ENCODE measurements at places on chromosomes 7 and 10. TPM values are rescaled to one million over a fixed set of nuclear protein-coding genes. Genes with fewer than 3 reads are reported as not detected.

Gene NPFFR1
- 2.8 TPM for total RNA-seq

Gene GLI3
- total RNA-seq: 3.8 TPM

Gene TMEM26
- total RNA-seq: 14.9 TPM

Gene HOXA9
- total RNA-seq: 0.25 TPM

Gene PRKG1
- 15.3 TPM for total RNA-seq

Gene ABCB1
- 7.1 TPM for total RNA-seq

Gene SEMA3E
- total RNA-seq: 0.19 TPM

Gene KIF11
- total RNA-seq: 14.6 TPM

Gene CDNF
- 10.0 TPM for total RNA-seq

Gene CLDN12
- total RNA-seq: 33.9 TPM

Gene XRCC2
- total RNA-seq: 5.7 TPM

Gene C10orf95
- total RNA-seq: 1.3 TPM

GRCh38 chr7:24729365-24730017 lies 27.8 kb downstream of the GSDME start:
- H3K36me3 ChIP-seq: no peaks in the 10 kb centered on the region
- no peak for DNase-seq
- no peaks in the 10 kb centered on the region for H3K27me3 ChIP-seq
- no peak overlapping the region for H3K4me3 ChIP-seq
- H3K4me1 ChIP-seq: peaks cover 14% of the 10 kb centered on the region
- no peak overlapping the region for H3K27ac ChIP-seq

GRCh38 chr10:19561181-19561580 lies 255.1 kb upstream of the PLXDC2 start:
- peaks cover 13% of the 10 kb centered on the region for H3K4me1 ChIP-seq
- H3K27me3 ChIP-seq: no peaks in the 10 kb centered on the region
- H3K27ac ChIP-seq: peak overlapping the region; percentile 43
- no peaks in the 10 kb centered on the region for H3K36me3 ChIP-seq

GRCh38 chr10:116783011-116783655 lies 40.8 kb upstream of the HSPA12A start:
- no peak overlapping the region for H3K27ac ChIP-seq
- no peaks in the 10 kb centered on the region for H3K4me1 ChIP-seq
- H3K36me3 ChIP-seq: no peaks in the 10 kb centered on the region
- DNase-seq: no peak
- no peaks in the 10 kb centered on the region for H3K27me3 ChIP-seq

DNA sequence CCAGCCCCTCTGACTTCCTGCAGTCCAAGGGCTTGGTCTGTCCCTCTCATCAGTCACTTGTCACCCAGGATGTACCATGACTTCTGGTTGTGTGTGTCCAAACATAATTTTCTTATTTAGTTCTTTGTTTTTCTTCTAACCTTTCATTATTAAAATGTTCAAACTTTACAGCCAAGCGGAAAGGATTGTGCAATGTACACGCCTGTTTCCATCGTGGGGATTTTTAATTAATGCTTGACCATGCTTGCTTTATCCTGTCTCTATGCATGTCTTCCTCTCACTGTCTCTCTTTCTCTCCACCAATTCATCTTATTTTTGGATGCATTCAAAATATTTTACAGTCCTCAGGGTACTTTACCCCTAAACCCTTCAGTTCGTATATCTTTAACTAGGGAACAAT lies 26.2 kb upstream of the ZNF488 start:
- H3K4me3 ChIP-seq: no peak overlapping the region
- no peaks in the 10 kb centered on the region for H3K36me3 ChIP-seq
- no peaks in the 10 kb centered on the region for H3K27me3 ChIP-seq

- H3K27me3 ChIP-seq: no peaks in the 10 kb centered on the region
- no peak overlapping the region for H3K4me3 ChIP-seq
- H3K4me1 ChIP-seq: no peaks in the 10 kb centered on the region
These were observed 274.5 kb upstream of the MGMT start for GRCh38 chr10:129192344-129193128.

DNA sequence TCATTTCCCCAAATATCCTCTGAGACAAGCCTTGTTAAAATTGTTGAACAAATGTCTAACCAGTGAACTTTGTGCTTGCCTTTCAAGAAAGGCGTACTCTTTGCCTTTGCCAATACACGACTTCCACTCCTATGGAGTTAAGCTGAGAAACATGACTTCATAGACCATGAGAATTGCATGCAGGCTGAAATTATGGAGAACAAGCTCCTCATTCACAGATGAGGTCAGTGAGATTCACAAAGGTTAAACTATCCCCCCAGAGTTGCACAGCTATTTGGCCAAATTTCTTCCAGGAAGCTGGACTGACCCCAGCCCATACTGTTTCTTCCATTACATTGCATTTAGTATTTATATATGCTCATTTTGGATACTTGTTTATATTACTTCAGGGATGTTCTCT lies 221.4 kb upstream of the SEMA3C start:
- no peak overlapping the region for H3K4me3 ChIP-seq
- H3K27me3 ChIP-seq: no peaks in the 10 kb centered on the region
- no peaks in the 10 kb centered on the region for H3K36me3 ChIP-seq
- DNase-seq: no peak
- no peaks in the 10 kb centered on the region for H3K4me1 ChIP-seq
- no peak overlapping the region for H3K27ac ChIP-seq

DNA sequence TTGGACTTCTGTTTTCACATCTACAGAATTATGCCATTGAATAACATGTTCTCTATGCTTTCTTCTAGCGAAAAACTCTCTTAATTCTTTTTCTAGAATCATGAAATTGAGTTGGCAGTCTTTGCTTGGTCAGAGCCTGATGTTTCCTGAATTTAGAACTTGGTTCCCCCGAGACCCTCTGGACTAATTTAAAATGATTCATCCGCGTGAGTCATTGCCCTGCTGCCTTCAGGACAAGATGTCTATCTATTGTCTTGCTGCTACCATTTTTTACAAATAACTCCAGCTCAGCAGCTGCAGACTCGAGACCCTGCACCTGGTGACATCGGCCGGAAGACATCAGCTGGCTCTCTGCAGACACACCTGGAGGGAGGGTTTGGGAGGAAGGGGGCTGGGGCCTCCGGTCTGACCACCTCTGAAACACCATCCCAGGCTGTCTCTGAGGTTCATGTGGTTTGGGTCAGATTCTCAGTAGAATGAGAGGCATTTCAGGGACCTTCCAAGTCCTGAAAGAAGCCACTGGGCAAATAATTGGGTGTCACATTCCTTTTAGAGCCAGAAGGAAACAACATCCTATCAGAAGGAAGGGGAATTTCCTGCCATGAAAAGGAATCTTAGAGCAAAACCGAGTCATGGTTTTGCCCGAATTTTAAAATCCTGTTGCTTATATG lies 20.9 kb upstream of the KLF6 start:
- peaks cover 22% of the 10 kb centered on the region for H3K4me1 ChIP-seq
- no peak for DNase-seq
- no peaks in the 10 kb centered on the region for H3K27me3 ChIP-seq
- H3K27ac ChIP-seq: peak overlapping the region; percentile 79
- H3K36me3 ChIP-seq: no peaks in the 10 kb centered on the region

- no peaks in the 10 kb centered on the region for H3K36me3 ChIP-seq
- peak; percentile 84 for DNase-seq
- peak overlapping the region; percentile 68 for H3K27ac ChIP-seq
- no peak overlapping the region for H3K4me3 ChIP-seq
- no peaks in the 10 kb centered on the region for H3K27me3 ChIP-seq
- H3K4me1 ChIP-seq: peaks cover 55% of the 10 kb centered on the region
These were observed 37.8 kb downstream of the DNAJB12 start for GRCh38 chr10:72316748-72317435.

GRCh38 chr7:140866926-140867325 lies 57.8 kb downstream of the BRAF start:
- no peaks in the 10 kb centered on the region for H3K36me3 ChIP-seq
- H3K4me1 ChIP-seq: no peaks in the 10 kb centered on the region
- DNase-seq: no peak
- H3K4me3 ChIP-seq: no peak overlapping the region
- no peaks in the 10 kb centered on the region for H3K27me3 ChIP-seq

DNA sequence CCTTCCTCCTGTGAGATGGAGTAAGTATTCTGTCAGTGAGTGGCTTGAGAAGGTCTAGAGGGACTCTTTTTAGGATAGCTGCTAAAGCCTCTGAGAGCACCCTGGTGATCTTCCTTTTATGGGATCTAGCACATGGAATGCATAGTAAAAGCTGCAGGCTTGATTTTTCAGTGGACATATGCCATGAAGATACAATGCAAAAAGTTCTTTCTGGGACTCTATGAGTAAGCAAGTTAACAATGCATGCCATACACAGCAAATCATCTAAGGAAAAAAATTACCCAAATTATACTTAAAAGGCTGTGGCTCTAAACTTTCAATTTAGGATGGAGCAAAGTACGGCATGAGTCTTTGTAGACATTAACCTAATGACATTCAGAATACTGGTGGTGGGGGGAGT lies 154.5 kb downstream of the SGMS1 start:
- H3K4me1 ChIP-seq: no peaks in the 10 kb centered on the region
- H3K4me3 ChIP-seq: no peak overlapping the region
- no peaks in the 10 kb centered on the region for H3K27me3 ChIP-seq
- H3K27ac ChIP-seq: no peak overlapping the region

- H3K27me3 ChIP-seq: no peaks in the 10 kb centered on the region
- peaks cover 10% of the 10 kb centered on the region for H3K4me1 ChIP-seq
- H3K27ac ChIP-seq: no peak overlapping the region
These were observed 876 bp upstream of the PIK3AP1 start for GRCh38 chr10:96721207-96721572.

DNA sequence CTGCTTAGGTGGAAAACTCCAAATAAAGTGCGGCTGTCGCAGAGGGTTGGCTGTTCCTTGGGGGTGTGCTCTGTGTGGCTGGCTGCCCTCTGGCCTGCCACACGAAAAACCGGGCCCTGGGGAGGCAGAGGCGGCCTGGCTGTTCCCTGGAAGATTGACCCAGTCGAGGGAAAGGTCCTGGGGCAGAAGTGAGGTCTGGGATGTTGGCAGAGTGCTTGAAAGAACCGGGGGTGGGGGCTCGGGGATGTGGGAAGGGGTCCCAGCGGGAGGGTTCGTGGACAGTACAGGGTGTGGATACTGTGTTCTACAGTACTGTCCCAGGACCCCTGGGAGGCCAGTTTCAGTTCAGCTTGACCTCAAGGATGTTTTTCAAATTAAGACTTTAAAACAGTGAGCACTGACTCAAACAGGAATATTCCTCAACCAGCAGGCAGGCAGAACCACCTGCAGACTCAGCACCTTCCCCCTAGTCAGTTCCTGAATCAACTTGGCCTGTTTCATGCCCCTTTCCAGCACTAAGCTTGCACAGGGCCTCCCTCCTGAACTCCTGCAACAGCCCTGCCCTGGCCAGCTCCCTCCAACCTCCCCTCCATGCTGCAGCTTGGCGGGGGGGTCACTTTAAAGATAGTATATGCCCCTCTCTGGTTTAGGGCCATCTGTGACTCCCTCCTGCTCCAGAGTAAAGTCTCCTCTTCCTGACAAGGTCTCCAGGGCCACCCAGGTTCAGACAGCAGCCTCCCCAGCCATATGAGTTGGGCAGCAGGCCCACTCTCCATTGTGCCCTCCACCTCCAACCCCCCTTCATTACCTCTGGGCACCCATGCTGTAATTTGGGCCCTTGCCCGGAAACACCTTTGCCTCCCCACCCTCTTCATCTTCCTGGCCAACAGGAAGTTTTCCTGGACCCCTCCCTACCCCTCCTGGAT lies 3.2 kb upstream of the ATP6V1F start:
- no peak overlapping the region for H3K4me3 ChIP-seq
- no peak for DNase-seq
- H3K4me1 ChIP-seq: peaks cover 23% of the 10 kb centered on the region
- H3K27ac ChIP-seq: peak overlapping the region; percentile 73
- no peaks in the 10 kb centered on the region for H3K27me3 ChIP-seq
- H3K36me3 ChIP-seq: no peaks in the 10 kb centered on the region

DNA sequence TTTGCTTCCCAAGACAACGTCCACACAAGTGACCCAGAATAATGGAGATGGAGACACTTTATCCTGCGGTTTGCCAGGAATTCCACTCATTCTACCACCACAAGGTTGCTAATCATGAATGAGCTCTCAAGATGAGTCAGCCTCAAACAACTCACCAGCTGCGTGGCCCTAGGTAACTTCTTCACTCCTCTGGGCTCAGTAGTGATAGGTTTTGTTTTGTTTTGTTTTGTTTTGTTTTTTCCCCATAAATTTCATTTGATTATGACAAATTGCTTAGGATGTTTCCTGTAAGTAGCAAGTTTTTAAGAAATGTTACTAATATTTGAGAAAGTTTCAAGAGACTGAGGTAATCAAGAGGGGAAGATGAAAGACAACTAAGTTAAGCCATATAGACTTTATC lies 286.8 kb downstream of the PARD3 start:
- H3K36me3 ChIP-seq: no peaks in the 10 kb centered on the region
- no peak for DNase-seq
- H3K27ac ChIP-seq: no peak overlapping the region
- H3K4me3 ChIP-seq: no peak overlapping the region
- H3K4me1 ChIP-seq: peaks cover 6% of the 10 kb centered on the region
- H3K27me3 ChIP-seq: no peaks in the 10 kb centered on the region

DNA sequence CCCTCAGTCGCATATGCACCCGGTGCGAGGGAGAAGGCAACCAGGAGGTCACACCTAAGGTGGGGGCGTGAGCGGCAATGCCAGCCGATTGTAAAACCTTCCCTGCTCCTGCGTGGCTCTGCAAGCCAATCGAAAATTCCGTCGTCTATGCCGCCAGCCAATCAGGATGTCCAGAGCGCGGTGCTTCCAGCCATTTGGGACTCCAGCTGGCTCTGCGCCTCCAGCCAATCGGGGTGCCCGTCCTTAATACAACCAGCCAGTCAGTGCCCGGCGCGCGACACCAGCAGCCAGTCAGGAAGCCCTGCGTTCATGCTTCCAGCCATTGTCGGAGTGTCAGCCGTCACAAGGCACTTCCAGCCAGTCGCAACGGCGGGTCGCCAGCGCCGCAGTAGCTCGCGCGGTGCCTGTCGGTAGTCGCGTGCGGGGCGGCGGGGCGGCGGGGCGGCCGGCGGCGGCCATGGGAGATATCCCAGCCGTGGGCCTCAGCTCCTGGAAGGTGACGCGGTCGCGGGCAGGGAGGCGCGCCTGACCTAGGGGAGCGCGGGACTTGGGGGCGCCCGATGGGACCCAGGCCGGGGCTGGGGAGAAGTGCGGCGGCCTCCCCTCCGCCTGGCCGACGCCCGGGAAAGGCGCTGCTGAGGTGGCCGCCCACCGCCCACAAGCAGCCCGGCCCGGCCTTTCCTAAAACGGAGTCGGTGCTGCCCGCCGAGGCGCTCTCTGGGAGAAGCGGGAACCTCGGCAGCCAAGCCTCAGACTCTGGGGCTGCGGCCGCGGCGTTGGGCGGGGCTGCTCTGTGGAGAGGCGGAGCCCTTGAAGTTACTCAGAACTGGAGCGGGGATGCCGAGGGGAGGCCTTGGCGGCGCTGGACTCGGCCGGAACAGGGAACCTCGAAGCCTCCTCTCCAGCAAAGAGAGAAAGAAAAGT lies at the start of gene AKR1E2:
Gene AKR1E2, plus strand, starts transcription at position 340 of the 924 bp plus-strand sequence. Its CDS starts 118 bp downstream, at position 458.
- no peaks in the 10 kb centered on the region for H3K36me3 ChIP-seq
- peak within 1 kb of the TSS; percentile 63 for H3K4me3 ChIP-seq
- H3K4me1 ChIP-seq: peaks cover 7% of the 10 kb centered on the region
- peak within 1 kb of the TSS; percentile 94 for H3K27ac ChIP-seq
- peak; percentile 96 for DNase-seq
- no peaks in the 10 kb centered on the region for H3K27me3 ChIP-seq

- no peak overlapping the region for H3K27ac ChIP-seq
- no peaks in the 10 kb centered on the region for H3K36me3 ChIP-seq
- H3K4me3 ChIP-seq: no peak overlapping the region
- H3K4me1 ChIP-seq: peaks cover under 1% of the 10 kb centered on the region
These were observed 69.5 kb upstream of the AFAP1L2 start for GRCh38 chr10:114473776-114474175.

Data from testis (tissue), 5 donors.